ENCODE measurements at places on chromosomes 2 and 18. TPM values are rescaled to one million over a fixed set of nuclear protein-coding genes. Genes with fewer than 3 reads are reported as not detected.

DNA sequence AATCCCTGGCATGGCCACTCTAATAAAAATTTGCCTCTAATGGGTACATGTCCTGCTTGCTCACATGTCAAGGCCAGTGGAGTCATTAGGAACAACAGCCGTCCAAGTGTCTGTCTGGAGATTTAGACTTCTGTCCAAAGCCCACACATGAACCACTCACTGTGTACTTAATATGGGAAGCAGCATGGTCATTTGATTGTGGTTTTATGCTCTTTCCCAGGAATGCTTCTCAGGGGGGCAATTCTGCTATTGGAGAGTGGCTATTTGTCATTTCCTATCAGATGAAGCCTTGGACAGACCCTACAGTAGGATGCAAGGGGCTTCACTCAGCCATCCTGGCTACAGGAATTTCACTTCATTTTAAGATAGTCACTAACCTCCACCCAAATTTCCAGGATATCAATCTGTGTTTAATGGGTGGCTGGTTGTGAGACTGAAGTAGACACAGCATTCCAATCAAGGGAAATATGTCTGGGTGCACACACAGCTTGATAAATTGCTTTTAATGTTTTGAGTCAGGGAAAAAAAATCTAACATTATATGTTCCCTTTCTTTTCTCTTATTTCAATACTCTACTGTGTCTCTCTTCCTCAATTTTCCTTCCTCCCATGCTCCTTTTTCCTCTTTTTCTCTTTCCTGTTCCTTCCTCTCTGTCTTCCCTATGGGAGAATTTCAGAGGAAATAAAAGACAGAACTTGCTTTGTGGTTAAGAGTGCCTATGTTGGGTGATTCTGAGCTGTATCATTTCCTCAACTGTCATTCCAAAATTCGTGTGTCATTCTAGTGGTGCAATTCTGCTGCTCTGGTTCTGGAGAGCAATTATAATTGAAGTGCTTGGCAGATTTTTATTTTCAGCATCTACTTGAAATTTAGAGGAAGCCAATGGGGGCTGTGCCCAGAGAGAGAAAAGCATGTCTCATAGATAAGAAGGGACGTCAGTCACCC lies 320.1 kb downstream of the OSR1 start:
- DNase-seq: no peak

DNA sequence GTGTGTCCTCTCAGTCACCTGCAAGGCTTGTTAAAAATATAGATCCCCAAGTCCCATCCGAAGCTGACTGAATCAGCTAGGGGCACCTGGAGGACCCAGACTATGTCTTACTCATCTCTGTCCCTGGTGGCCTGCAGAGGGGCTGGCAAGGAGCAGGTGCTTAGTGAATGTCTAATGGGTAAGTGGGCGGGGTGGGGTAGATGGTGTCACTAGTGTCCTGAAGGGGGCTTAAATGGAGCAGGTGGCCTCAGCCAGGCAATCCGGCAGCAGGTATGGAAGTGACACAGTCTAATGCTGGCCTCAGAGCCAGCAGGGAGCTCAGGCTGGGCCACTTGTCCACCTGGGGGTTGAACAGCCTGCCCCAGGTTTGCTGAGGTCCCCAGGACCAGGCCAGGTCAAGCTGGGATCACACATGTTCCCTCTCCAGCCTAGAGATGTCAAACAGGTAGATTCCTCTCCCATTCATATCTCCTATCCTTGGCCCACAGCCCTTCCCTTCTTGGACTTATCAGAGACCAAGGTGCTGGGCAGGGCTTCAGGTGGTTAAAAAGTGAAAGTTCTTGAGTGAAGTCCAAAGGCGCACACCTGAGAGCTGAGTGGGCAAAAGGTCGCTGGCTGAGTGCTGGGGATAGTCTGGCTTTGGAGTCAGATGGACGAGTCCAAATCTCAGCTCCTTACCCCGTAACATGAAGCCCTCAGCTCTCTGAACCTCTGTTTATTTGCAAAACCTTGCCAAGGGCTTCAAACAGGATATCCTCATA lies 1.7 kb downstream of the STEAP3 start:
- no peak for DNase-seq

Gene SLC11A1
- total RNA-seq: 0.05 TPM

Gene RFTN2
- total RNA-seq: 14.4 TPM

DNA sequence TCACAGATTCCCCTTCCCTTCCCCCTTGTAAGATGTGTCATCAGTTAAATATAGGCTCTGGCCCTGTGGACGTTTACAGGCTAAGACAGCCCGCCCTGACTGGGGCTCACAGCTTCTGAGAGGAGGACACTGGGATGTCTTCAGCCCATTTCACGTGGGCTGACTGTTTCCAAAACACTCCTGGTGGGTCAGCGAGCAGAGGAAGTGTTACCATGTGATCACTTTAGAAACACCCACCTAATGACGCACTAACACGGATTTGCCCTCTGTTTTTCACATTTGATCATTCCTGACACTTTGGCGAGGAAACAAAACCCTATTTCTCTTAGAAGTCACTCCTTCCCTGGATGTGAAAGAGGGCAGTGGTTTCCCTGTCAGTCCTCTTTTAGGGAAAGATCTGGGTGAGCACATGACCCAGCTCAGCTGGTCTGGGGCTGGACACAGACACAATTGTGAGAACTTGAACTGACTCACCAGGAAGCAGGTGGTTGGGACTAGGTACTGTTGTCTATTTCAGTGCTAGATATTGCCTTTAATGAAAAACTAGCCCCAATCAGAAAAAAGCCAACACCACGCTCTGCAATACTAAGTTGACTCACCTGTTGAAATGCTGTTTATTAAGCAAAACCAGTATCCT lies 38.8 kb downstream of the BMP10 start:
- peak; percentile 98 for DNase-seq

DNA sequence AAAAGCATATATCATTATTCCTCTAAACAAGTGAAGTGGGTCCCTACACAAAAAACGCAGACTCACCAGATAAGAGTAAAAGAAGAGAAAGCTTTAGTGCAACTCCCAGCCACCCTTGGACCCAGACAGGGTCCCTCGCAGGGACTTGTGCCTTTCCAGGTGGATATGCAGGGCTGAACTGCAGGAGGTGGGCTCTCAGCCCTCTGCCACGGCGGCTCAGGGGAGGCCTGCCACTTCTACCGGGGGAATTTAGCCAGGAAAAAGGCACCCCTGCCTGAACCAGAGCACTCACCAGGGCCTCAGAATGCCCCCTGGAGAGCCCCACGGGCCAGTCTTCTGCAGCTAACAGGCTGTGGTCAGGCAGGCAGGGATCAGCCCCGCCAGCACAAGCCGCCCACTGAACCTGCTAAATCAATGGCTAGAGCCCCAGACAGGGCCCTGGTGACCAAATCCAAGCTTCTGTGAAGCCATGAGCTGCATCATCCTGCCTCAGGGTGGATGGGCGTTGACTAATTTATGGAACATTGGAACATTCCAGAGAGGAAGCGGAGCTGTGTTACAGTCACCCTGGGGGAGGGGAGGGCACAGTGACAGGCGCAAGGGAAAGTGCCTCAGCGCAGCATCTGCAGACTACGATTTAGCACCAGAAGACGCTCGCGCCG lies 209.3 kb downstream of the EIPR1 start:
- peak; percentile 33 for DNase-seq

- DNase-seq: peak; percentile 47
Observed at GRCh38 chr2:147844697-147845410, at the start of gene ACVR2A. TSS of gene ACVR2A (plus strand) at chr2:147845029. CDS start at chr2:147845153, 124 bp downstream.

Gene POTEI
- total RNA-seq: 0.51 TPM

- no peak for DNase-seq
Observed at GRCh38 chr2:77156599-77156998, 365.6 kb downstream of the LRRTM4 start.

Data from dermis blood vessel endothelial cell (primary cell).